ENCODE measurements at places on chromosomes 16 and 17.

GRCh38 chr16:22098405-22099255 lies 6.3 kb downstream of the VWA3A start:
- DNase-seq, result no peak

DNA sequence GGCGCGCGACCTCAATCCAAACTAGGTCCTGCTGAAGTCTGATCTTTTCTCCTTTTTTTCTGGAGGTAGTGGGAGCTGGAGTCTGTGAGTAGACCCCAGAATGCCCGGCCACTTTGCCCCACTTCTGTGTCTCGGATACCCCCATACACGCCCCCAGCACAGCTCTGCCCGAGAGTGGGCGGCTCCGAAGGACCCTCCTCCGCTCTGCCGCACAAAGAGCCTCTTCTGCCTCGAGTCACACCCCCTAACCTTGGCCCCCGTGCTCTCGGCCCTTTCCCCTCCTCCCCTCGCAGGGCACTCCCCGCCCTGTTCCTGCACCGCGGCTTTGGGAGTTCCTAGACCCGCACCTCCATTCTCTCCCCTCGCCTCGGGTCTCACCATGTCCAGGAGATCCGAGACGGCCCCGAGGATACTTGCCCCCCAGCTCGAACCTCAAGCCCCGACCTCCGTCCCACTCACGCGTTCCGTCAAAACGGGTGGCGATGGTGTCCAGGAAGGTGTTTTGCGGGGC lies 476 bp downstream of the KCNH4 start:
- no peak for DNase-seq

DNA sequence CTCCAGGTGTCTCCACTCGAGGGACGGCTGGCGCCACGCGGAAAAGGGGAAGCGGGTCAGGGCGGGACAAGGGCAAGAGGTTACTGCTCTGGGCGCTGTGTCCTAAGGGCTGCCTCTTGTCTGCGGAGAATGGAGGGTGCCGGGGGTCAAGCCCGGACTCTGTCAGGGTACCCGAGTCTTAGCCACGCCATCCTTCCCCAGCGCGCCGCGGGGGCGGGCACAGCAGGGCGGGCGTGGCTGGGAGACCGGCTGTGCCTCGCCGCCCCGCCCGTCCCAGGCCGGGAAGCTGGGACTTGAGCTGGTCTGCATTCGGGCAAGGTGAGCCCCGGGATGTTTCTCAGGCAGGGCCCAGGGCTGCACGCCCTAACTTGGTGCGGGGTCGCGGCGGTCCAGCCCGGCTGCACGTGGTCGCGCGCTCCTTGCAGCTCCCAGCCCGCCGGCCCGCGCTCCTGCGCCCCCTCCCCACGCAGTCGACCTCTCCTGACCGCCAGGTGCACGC lies 6.2 kb upstream of the ACTG1 start:
- peak; percentile 28 for DNase-seq

- no peak for DNase-seq
Observed at GRCh38 chr16:50644729-50645128, 36.4 kb downstream of the SNX20 start.

GRCh38 chr17:48001197-48001596 lies 30.3 kb downstream of the CDK5RAP3 start:
- no peak for DNase-seq

GRCh38 chr17:80009391-80010282 lies 26.0 kb downstream of the TBC1D16 start:
- no peak for DNase-seq

GRCh38 chr16:55906123-55906522 lies 30.9 kb upstream of the CES5A start:
- DNase-seq, result no peak

- DNase-seq, result no peak
Observed at GRCh38 chr17:47821031-47821423, 567 bp downstream of the OSBPL7 start.

- DNase-seq, result no peak
Observed at GRCh38 chr16:23232806-23233205, 50.3 kb downstream of the SCNN1G start.

GRCh38 chr17:32527146-32527545 lies 40.4 kb downstream of the CDK5R1 start:
- DNase-seq, result no peak

- no peak for DNase-seq
Observed at GRCh38 chr16:24670623-24671454, 58.6 kb upstream of the TNRC6A start.

GRCh38 chr17:64736804-64737492 lies 74.8 kb upstream of the SMURF2 start:
- DNase-seq, result peak; percentile 16

DNA sequence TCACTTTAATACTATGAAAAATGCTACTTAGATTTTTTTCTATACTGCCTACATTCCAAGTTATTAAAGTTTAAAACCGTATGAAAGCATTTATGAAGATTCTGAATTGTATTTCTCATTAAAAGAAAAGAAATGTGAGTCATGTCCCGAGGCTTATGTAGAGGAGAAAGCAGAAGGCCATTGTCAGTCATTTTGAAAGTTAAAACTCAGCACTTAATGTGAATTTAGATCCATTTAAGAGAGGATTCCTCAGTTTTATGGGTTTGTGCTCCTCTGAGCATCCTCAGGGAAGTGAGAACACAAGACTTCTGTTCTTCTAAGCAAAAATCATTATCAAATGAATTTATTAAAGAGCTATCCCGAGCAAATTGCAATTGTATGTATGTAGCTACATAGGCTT lies 11.8 kb downstream of the C17orf75 start:
- no peak for DNase-seq

GRCh38 chr16:14028202-14028601 lies 42.9 kb upstream of the MRTFB start:
- no peak for DNase-seq

DNA sequence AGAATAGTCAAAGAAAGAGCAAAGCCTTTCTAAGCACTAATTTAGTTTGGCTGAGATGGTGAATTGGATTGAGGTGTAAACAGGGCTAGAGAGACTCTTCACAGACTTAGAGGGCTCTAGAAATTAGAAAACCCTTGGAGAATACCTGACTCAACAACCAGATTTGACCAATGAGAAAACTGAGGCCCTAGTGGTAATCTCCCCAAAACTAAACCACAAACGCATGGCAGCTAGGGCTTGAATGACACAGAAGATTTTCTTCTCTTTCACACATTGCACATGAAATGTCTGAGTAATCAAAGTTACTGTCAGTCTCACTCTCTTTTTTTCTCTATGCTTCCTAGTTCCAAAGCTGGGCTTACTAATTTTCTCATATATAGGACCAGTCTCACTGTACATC lies 314.5 kb upstream of the KCNJ16 start:
- DNase-seq, result no peak

DNA sequence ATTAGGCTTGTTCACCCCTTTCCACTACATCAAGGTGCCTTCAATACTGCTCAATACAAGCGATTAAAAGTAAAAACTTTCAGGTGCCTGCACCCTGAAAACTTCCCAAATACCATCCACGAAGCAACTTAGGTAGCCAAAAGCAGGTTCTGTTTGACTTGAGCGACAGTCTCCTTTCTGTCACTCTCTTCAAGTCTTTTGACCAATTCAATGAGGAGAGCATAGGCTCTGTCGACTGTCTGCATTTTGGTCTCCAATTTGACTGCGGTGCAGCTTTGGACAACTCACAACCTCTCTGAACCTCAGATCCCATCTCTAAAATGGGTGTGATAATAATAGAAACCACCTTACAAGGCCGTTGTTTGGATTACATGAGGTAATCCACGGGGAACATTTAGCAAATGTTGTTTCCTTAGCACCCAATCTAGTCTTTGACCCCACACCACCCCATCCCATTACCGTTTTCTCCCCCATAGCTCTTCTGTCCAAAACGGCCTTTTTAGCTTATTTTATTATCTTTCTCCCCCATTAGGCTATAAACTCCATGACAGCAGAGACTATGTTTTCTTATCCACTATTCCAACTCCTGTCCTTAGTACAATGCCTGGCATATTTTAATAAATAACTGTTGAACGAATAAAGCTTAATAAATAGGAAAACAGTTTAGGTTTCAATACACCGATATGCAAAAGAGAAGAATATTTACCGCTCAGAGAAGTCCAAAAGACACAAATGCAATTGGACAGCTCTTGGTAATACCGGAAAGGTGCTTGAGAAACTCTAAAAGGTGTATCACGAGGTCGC lies 999 bp downstream of the MARF1 start:
- no peak for DNase-seq

- DNase-seq, result no peak
Observed at GRCh38 chr17:48375356-48375755, 54.7 kb downstream of the SKAP1 start.

DNA sequence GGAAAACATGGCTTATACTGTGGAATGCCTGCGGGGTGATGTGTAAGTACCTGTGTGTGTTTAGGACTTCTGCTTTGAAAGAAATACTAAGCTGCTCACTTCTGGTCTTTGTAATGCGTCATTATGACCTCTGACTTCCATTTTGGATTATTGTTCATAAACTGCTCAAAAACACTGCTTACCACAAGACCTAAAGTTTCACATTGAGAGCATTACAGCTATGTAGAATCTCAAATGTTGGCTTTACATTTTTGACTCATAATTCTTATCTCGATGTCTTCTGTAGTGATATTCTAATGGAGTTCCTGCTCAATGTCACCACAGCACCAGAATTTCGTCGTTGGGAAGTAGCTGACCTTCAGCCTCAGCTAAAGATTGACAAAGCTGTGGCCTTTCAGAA lies 9.3 kb downstream of the UQCRC2 start:
- DNase-seq, result no peak

- DNase-seq, result no peak
Observed at GRCh38 chr17:82041144-82041814, 3.8 kb upstream of the DCXR start.

- no peak for DNase-seq
Observed at GRCh38 chr17:41446806-41447205, 6.0 kb upstream of the KRT38 start.

GRCh38 chr16:63174801-63175200 lies 1138.6 kb upstream of the CDH8 start:
- DNase-seq, result no peak

DNA sequence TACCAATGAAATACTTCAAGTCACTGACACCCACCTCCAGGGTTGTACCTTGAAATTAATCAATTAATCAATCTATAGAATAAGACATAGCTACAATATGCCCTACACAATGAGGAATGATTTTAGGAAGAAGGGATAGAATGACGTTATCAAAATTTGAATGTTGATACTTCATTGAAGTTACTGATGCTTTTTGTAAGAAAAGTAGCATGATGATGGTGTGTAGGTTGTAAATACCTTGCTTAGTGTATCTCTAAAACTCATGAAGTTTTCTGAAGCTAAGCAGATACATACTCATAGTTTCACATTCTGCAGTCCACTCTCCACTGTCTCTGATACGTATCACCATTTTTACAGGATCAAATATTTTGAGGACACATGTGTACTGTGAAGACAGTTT lies 670.4 kb upstream of the GOT2 start:
- DNase-seq, result no peak

- no peak for DNase-seq
Observed at GRCh38 chr17:49691677-49692191, 13.8 kb upstream of the SPOP start.

- no peak for DNase-seq
Observed at GRCh38 chr16:82470620-82471152, 156.1 kb upstream of the CDH13 start.

GRCh38 chr17:37239690-37240334 lies 136.0 kb upstream of the C17orf78 start:
- DNase-seq, result no peak

DNA sequence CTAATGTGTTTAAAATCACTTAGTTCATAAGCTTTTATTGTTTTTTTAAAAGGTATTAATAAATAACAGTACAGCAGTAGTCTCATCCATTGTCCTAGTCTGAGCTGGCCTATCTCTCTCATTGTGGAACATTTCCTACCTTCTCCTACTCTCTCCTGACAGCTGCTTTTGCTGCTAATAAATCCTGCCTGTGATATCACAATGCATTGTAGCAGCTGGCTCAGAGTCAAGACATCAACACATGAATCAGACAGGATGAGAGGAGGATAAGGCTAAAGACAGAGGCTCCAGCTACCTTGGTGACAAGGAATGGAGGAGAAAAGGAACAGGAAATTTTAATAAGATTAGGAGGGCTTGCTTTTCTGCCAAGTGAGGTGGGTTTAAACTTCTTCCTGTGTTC lies 626.1 kb downstream of the HS3ST4 start:
- no peak for DNase-seq

DNA sequence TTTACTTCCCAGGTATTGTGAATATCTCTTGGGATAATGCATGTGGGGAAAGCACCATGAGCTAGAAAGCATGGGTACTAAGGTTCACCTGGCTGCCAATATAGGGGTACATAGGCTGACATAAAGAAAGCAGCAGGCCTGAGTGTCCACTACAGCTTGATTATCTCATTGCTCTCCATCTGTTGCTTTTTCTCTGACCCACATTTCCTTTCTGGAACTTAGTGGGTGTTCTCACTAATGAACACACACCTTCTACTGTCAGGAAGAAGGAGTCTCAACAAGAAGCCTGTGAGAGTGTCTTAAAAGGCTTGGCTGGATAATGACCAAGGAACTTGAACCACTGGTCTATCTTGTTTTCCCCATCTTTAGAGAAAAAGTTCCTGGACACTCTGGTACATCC lies 62.5 kb downstream of the CA10 start:
- DNase-seq, result no peak

DNA sequence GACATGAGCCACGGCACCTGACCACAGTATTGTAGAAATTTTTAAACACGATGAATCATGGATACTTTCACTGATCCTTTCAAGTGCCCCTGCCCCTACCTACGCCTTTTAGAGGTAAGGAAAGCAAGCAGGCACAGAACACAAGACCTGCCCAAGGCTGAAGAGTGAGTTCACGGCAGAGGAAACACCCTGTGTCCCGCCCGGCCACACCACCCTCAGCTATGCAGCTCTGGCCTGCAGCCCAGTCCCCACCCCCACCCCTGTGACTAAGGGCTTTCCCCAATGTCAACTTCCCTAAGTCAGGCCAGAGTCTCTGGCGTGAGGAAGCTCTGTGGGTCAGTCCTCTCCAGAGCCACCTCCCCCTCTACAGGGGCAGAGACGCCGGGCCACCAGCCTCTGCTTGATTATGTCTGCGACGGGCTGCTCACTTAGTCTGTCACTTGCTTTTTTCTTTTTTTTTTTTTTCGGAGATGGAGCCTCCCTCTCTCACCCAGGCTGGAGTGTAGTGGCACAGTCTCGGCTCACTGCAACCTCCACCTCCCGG lies 8.4 kb downstream of the SLC16A5 start:
- DNase-seq, result no peak

GRCh38 chr16:50950955-50951354 lies 200.1 kb downstream of the SALL1 start:
- DNase-seq, result no peak

DNA sequence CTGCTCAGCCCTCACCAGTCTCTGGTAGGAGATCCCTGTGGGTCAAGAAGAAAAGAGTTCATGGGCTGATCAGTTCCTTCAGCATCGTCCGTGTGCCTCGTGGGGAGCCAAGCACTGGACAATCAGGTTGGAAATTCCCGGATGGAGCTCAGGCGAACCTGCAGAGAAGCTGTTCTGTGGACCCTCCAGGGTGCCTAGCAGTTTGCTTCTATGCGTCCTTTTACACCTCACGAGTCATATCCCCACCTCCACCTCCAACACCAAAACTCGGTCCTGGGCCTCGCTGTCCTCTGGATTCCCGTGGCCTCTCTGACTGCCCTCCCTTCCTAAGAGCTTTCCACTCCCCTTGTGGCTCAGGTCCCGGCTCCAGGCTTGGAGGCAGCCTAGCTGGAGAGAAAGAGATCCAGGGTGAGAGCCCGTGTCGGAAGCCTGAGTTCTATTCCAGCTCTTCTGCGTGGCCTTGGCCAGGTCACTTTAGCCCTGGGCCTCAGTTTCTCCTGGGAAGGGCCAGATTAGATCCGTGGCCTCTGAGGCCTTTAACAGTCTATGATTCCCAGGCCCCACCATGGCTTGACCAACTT lies 26.2 kb upstream of the PIK3R6 start:
- no peak for DNase-seq

GRCh38 chr16:31198207-31198882 lies 4.2 kb downstream of the PYCARD start:
- no peak for DNase-seq

Data from stimulated activated CD8-positive, alpha-beta memory T cell treated with anti-CD3 and anti-CD28 coated beads, Interleukin-7, amount 100 ng/mL, for 4 hours (primary cell).